AG09309 (cell line): ENCODE measurements at places on chromosomes 4 and X.

- peak; percentile 88 for DNase-seq
Measured at GRCh38 chrX:386768-387575, at the start of gene PPP2R3B. PPP2R3B (minus strand) TSS chrX:386907; CDS start chrX:386691, 216 bp downstream.

DNA sequence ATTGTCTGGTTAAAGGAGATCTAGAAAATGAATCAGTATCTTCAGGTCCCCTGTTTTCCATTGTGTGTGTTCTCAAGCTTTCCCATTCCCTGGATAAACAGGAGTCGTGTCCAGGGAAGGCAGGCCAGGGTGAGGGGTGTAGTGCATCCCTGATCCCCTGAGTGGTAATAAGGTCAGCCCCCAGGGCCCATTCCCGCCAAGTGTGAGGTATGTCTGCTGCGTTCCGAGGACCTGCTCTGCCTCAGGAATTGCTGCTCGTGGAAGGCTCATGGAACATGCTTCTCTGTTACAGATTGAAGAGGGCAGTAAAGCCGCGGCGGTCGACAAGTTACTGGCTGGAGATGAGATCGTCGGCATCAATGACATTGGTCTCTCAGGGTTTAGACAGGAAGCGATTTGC, 87.1 kb downstream of the SHROOM2 start:
- no peak for DNase-seq

GRCh38 chr4:140135529-140136088, 18.4 kb downstream of the MAML3 start:
- no peak for DNase-seq

GRCh38 chr4:86935566-86935852, 698 bp downstream of the AFF1 start:
- DNase-seq: no peak

GRCh38 chr4:39455486-39455885, 3.2 kb downstream of the RPL9 start:
- DNase-seq: no peak

- no peak for DNase-seq
Measured at GRCh38 chrX:154374313-154375155, at the start of gene FLNA. FLNA (minus strand) TSS chrX:154374634; CDS start chrX:154371245, 3,389 bp downstream.

- DNase-seq: no peak
Measured at GRCh38 chrX:44099366-44099765, 126.2 kb upstream of the NDP start.

- DNase-seq: no peak
Measured at GRCh38 chrX:153992180-153992579, 19.6 kb downstream of the TMEM187 start.

GRCh38 chr4:78131403-78131802, 74.3 kb downstream of the FRAS1 start:
- DNase-seq: no peak

DNA sequence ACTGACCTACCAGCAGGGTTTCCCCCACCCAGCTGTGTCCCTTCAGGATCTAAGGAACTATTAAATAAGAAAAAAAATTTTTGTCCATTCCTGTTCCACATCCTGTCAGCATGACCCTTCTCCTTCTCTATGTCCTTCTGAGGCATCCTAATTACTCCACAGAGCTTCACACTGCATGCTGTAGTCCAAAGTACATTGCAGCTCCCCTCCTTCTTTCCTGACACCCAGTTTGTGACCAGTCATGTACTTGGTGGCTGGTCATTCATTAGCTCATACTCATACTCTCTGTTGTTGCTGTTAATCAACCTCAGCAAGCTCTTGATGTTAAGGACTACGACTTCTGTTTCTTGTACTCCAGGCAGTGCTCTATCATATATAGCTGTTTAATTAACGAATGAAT, 2.4 kb upstream of the EGF start:
- no peak for DNase-seq

DNA sequence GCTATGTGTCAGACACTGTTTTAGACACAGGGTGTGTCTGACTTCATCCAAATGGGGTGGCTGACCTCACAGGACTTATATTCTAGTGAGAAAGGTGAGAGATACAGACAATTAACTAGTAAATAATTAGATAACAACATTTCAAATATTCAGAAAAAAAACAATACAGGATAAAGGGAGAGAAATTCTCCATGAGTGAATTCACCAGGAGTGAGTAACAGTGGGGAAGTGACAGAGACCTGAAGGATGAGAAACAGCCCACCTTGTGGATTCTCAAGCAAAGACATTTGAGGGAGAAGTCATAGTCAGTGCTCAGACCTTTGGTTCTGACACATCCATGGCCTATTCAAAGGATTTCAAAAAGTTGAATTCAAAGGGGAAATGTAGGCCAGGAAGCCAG, 627.9 kb downstream of the IQCM start:
- no peak for DNase-seq

DNA sequence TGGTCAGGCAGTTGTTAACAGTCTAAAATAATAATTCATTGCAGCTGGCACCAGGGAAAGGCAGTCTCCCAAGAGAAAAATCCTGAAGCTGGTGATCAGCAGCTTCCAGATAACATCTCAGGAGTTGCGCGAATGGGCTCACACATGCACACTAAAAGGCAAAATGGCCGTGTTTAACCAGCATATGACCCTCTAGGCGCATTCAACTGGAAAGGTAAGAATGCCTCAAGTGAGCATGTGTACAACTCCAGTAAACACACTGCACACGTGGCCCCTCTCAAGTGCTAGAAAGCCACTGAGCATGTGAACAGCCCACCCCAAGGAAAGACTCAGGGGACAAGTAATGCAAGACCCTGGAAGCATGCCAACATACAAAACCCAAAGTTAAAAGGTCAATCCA, 33.1 kb downstream of the STPG2 start:
- DNase-seq: no peak

GRCh38 chrX:16060252-16060651, 63.1 kb upstream of the GRPR start:
- no peak for DNase-seq

GRCh38 chr4:73613130-73613529, 7.1 kb downstream of the RASSF6 start:
- DNase-seq: no peak

DNA sequence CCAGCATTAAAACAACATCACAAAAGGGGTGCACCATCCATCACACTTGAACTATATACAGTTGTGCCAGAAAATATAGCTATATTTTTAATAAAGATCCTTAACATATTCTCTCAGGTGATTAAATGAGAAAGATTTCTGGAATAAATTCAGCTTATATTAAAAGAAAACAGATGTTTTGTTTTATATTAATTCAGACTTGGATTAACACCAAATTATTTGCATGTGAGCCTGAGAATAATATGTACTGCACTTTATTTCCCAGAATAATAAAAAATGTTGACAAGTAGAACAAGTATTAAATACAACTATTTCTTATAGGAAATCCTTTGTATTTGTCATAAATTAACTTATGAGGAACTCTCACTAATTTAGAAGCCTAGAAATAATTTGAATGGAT, 1467.4 kb downstream of the RAPGEF2 start:
- DNase-seq: no peak

- no peak for DNase-seq
Measured at GRCh38 chrX:40573763-40574162, 7.0 kb upstream of the ATP6AP2 start.

DNA sequence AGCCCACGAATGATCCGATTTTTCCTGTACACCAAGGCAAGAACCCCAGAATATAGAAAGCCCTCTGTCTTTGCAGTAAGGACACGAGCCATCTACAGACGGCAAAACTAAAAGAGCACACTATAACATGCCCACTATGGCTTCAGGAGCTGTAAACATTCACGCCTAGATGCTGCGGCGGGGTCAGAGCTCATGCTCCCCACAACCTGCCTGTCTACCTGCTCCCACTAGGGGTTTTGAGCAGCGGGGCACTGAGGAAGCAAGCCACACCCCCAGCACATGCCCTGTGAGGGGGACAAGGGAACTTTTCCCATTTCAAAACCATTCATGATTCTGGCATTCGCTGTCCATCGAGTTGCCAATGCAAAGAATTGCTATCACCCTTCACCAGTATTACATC, 144.8 kb downstream of the PAPSS1 start:
- no peak for DNase-seq

- no peak for DNase-seq
Measured at GRCh38 chrX:41314881-41315280, 19.1 kb upstream of the DDX3X start.

DNA sequence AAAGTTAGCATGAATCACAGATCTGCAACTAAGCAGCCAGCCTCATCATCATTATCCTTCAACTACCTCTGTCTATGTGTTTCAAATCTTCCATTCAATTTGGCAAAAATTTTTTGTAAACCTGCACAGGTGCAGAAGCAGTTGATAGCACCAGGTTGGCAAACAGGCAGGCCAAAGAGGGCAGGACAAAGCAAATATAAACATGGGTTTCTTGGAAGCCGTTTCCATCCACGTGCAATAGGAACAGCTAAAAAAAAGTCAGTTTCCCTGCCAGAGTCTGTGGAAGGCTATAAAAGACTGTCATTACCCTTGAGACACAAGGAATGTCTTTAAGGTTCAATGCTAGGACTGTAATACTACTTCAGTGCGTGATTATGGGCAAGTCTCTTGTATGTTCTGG, 253.2 kb downstream of the PDHA2 start:
- DNase-seq: no peak

- DNase-seq: no peak
Measured at GRCh38 chr4:39548425-39549067, 21.3 kb upstream of the UGDH start.

DNA sequence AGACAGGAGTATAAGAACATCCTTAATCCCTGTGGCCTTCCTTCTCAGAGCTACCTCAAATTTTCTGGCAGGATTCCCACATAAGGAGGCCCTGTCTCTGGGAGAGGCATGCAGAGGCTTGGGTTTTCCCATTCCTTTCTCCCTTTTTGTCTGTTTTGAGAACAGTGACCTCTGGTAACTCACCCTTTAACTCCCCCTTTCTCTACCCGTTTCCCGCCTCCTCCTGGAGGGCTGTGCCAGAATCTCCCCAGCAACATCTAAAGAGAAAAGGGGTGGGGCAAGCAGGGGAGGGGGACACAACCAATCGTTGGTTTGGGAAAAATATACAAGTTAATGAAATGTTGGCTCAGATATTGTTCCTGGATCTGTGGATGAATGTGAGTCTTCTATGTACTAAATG, 303.7 kb upstream of the IRS4 start:
- no peak for DNase-seq

- DNase-seq: no peak
Measured at GRCh38 chr4:184768296-184768695, 34.4 kb upstream of the CENPU start.

GRCh38 chr4:108820492-108821350, 57.9 kb upstream of the ETNPPL start:
- no peak for DNase-seq

- DNase-seq: no peak
Measured at GRCh38 chr4:67750691-67751090, 3.5 kb downstream of the GNRHR start.

- DNase-seq: no peak
Measured at GRCh38 chrX:106392346-106392745, 219.4 kb upstream of the RADX start.

DNA sequence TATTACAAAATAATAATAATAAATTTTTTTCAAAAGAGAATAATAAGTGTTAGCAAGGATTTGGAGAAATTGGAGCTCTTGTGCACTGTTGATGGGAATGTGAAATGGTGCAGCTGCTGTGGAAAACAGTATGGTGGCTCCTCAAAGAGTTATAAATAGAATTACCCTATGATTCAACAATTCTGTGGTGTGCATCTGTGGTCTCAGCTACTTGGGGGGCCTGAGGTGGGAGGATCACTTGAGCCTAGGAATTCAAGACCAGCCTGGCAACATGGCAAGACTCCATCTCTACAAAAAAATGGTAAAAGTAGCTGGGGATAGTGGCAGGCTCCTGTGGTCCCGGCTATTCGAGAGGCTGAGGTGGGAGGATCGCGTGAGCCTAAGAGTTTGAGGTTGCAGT, 19.6 kb downstream of the MND1 start:
- DNase-seq: no peak

DNA sequence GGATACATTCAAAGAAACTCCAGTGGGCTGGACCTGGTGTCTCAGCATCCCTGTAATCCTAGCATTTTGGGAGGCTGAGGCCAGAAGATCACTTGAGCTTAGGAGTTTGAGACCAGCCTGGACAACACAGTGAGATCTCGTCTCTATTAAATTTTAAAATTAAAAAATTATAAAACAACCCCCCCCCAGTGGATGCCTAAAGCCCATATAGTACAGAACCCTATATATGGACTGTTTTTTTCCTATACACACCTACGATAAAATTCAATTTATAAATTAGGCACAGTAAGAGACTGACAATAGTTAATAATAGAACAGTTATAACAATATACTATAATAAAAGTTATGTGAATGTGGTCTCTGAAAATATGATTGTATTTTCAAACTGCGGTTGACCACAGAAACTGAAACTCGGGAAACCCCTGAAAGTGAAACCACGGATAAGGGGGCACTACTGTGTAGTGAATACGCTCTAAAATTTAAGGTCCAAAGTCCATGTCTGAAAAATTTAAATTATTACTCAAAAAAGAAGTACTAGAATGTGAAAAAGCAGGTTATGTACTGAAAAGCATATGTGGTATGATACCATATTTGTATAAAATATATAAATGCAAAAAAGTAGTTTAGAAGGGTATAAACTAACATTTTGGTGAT, 2.0 kb downstream of the SMIM14 start:
- no peak for DNase-seq

GRCh38 chr4:176479767-176480166, 160.0 kb downstream of the SPCS3 start:
- no peak for DNase-seq

DNA sequence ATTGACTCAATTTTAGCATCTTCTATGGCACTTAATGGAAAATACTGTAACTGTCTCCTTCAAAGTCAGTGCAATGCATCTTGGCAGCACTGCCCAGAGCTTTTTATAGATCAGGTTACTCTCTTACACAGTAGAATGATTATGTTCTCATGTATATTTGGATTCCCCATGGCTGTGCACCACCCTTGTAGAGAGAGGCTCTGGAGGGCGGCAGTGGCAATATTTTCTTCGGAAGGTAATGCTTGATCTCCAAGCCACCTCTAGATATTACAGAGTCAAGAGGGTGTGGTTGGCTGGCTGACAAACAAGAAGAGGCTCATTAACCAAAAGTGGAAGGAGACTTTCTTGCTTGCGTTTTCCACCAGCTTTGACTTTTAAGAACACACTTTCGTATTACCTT, 72.8 kb upstream of the ARSJ start:
- DNase-seq: no peak

DNA sequence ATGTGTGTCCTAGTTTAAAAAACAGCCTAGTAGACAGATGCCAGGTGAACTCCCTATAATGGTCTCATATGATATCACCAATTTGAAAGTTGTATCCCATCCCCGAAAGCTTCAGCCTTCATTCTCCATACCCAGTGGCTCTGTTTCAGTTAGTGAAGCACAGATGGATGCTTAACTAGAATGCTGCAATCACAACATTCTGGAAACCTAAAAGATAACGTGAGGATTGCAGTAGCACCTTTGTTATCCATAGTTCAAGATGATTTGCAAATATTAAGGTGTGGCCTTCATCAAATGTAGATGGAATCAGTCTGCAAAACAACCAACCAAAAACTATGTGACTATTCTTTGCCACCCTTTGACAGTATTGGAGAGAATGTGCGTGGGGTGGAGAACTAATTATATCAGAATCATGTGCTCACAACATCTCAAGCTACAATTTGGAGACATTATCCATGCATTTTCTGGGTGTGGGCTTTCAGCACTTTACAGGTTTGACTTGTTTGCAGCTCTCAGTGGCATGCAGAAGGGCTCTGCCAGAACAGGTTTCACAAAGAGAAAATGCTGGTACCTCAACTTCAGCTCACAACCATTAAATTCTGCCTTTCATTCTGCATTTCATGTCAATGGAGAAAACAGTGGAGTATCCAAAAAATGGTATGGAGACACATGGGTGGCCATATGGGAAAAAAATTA, 18.3 kb upstream of the PPID start:
- DNase-seq: no peak

GRCh38 chrX:110536816-110537215, 178.2 kb downstream of the RTL9 start:
- DNase-seq: no peak
